ENCODE measurements at places on chromosomes 5 and 9.

- DNase-seq, result no peak
Observed at GRCh38 chr9:127658428-127658827, 46.4 kb downstream of the STXBP1 start.

- no peak for DNase-seq
Observed at GRCh38 chr9:132609184-132609583, 26.8 kb downstream of the BARHL1 start.

- DNase-seq, result no peak
Observed at GRCh38 chr9:96447406-96447805, 2.6 kb upstream of the HABP4 start.

GRCh38 chr9:116471093-116471906 lies 215.8 kb upstream of the TRIM32 start:
- DNase-seq, result peak; percentile 91

- DNase-seq, result no peak
Observed at GRCh38 chr9:86022687-86023266, 76.6 kb downstream of the GOLM1 start.

- no peak for DNase-seq
Observed at GRCh38 chr9:101126556-101126955, 98.0 kb downstream of the PLPPR1 start.

- DNase-seq, result no peak
Observed at GRCh38 chr5:130400091-130400490, 495.8 kb downstream of the CHSY3 start.

DNA sequence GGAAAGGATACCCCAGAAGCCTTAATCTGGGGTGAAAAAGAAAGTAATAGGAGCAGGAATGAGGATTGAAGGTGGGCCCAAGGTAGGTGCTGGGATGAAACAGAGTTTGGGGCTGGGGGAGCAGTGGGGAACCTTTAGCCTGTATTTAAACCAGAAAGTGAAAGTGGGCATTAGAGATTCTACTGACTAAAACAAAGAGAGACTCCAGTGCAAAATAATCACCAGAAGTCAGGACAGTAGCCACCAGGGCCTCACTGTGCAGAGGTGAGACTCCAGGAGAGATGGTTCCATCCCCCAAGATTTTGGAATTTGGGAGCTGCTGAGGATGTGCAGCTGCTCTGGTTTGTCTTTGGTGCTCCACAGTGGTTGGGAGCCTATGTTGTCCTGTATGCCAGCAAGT lies 13.1 kb downstream of the DNAJB5 start:
- DNase-seq, result no peak

DNA sequence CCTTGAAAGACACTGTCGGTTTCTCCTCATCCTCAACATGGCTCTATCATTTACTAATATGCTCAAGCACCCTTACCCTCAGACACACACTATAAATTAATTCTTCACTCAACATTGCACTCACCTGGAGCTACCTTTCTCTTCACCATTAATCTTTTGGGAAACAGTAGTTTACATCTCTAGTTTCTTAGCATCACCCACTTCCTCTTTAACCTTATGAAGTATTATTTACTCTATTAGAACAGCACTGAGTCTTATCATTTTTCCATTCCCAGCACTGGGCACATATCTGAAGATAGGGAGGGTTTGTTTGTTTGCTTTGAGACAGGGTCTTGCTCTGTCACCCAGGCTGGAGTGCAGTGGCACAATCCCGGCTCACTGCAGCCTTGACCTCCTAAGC lies 213.5 kb downstream of the SMARCA2 start:
- no peak for DNase-seq

- no peak for DNase-seq
Observed at GRCh38 chr5:134432174-134432573, 20.5 kb upstream of the CDKN2AIPNL start.

All from left renal cortex interstitium (tissue), 4 donors.